ENCODE measurements at places on chromosomes 5 and 9.

DNA sequence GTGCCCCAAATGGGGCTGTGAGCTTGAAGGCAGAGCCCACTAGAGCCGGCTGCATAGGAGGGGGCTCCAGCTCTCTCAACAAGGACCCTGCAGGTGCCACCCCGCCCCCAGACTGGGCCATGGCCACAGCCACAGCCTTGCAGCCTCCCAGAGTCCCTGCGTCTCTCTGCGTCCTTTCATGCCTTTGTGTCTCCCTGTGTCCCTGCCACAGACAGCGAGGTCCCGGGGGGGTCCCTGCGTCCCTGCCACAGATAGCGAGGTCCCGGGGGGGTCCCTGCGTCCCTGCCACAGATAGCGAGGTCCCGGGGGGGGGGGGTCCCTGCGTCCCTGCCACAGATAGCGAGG is 6.3 kb downstream of the NOXA1 start:
- no peak for DNase-seq

DNA sequence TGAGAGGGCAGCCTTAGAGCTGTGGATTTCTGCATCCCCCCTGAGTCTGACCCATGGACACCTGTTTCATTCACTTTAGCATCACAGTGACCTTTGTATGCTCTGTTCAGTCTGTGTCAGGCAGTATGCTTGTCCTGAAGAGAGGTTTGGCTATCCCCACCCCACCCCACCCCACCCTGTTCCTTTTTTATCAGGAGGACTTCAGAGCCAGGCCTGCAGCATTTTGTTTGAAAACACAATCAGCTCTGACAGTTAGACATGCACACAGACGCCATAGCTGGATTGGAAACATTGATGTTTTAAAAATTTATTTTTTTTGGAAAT is 142.2 kb downstream of the NTRK2 start:
- DNase-seq = no peak

- DNase-seq = no peak
Observed at GRCh38 chr5:143220748-143221251, 182.7 kb downstream of the NR3C1 start.

GRCh38 chr5:173512637-173513435 is 103.6 kb downstream of the BOD1 start:
- DNase-seq = no peak

- no peak for DNase-seq
Observed at GRCh38 chr5:160270704-160271103, 41.4 kb downstream of the FABP6 start.

- no peak for DNase-seq
Observed at GRCh38 chr5:138503487-138504270, 38.4 kb downstream of the EGR1 start.

Data from activated T-helper 1 cell treated with anti-CD3 and anti-CD28 coated beads, Interleukin-2, amount 50 U/mL, for 16 hours (primary cell).